Naive thymus-derived CD8-positive, alpha-beta T cell (primary cell): ENCODE measurements at places on chromosomes 6 and 20. TPM values are rescaled to one million over a fixed set of nuclear protein-coding genes. Genes with fewer than 3 reads are reported as not detected.

FHL5 gene
- not detected for total RNA-seq

SPATS1 gene
- not detected for total RNA-seq

EYA2 gene
- not detected for total RNA-seq

ENPP4 gene
- 12.3 TPM for total RNA-seq

DNA sequence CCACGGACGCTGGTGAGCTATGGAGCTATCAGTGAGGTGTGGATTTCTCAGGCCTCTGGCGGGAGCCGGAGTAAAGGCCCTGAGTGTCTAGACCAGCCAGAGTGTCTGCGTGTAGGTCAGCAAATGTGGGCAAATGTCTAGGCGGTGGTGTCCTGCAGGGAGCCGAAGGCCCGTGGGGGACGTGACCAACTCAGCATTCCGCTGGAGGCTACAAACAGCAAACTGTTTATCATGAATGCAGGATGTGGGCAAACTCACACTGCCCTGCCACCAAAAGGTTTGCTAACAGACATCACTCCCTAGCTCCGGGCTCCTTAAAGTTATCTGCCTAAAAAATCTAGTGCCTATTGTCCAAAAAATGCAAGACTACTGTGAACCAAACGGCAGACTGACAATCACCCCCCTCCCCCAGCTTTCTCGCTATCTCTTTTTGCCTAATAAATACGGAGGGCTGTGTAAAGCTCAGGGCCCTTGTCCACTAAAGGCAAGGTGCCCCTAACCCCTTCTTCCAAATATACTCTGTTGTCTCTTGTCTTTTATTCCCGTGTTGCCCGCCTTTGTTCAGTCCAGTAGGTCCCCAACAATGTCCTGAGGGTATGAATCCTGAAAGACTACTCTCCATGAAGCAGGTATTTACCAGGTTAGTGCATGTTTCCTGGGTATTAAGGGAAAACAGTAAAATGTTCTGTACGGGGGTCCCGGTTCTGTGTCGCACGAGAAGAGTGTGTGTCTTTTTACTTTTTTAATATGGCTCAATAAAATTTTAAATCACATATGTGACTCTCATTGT is 29.0 kb upstream of the AFDN start:
- no peak overlapping the region for H3K27ac ChIP-seq
- peaks cover 56% of the 10 kb centered on the region for H3K27me3 ChIP-seq
- H3K4me1 ChIP-seq = peaks cover 4% of the 10 kb centered on the region

DNA sequence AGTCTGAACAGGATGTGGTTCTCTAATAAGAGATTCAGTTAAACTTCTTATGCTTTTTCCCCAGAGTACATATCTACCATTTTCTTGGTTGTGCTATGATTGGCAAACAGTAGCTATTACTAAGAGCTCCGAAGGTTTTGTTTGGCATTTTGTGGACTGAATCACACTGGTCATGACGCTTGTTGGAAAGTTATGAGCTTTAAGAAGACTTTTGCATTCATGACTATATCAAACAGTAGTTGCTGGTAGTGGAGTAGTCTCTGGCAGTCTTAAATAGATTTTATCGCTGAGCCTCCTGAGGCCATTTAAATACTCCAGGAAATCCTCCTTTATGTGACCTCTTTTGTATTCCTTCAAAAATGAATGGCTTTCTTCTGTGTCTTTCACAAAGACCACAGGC is 40.8 kb downstream of the CCDC170 start:
- DNase-seq = no peak
- H3K36me3 ChIP-seq = peaks cover 8% of the 10 kb centered on the region
- H3K27ac ChIP-seq = no peak overlapping the region
- H3K4me1 ChIP-seq = no peaks in the 10 kb centered on the region
- H3K4me3 ChIP-seq = no peak overlapping the region
- H3K27me3 ChIP-seq = peaks cover 4% of the 10 kb centered on the region

GRCh38 chr6:85049282-85049681 is 284.9 kb upstream of the TBX18 start:
- no peaks in the 10 kb centered on the region for H3K36me3 ChIP-seq
- no peak overlapping the region for H3K4me3 ChIP-seq
- no peak for DNase-seq
- no peak overlapping the region for H3K27ac ChIP-seq
- no peaks in the 10 kb centered on the region for H3K27me3 ChIP-seq

DNA sequence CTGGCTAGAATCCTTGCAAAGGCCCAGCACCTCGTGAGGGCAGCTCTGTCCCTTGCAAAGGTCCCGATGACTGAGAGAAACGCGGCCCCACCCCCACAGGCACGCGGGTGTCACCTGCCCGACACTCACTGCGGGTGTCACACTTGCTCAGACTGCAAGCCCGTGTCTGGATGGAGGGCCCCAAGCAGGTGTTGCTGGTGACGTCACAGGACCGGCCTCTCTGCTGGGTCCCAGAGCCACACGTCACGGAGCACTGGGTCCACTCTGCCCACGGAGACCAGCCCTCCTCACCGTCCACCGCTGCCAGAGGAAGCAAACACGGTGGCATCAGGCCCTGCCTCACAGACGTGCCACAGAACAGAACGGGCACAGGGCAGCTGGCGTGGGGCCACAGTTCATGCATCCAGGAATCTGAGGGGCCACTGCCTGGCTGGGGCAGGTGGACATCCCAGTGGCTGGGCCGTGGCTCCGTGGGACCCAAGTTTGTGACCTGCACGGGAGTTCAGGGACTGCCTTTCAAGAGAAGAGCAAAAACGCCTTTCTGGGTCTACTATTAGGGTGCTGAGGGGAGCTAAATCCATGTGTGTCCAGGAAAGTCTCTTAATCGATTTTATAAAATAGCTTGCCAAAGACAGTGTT is 16.0 kb downstream of the THBS2 start:
- no peak overlapping the region for H3K27ac ChIP-seq
- no peaks in the 10 kb centered on the region for H3K4me1 ChIP-seq
- no peak for DNase-seq
- peaks cover 26% of the 10 kb centered on the region for H3K27me3 ChIP-seq
- no peak overlapping the region for H3K4me3 ChIP-seq

DNA sequence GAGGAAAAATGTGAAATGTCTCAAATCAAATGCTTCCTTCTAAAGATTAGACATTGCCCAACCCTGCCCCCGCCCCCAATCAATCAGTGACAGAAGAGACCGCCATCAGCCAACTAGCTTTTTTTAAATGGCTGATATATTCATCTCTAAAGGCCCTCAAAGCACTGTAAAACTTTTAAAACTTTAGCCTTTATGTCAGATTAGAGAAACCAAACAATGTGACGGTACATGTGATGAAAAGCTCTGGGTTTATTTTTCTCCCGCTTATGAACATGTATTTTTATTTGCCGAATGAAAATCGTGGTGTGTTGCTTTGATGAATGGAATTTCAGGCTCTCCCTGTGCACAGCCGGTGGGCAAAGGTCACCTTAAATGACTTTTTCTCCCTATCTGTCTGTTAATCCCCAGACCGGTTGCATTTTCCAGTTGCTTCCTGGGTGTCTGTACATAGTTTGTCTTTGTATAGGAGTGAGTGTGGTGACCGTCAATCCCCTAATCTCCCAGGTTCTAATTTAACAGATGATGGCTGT is 38.5 kb downstream of the TBC1D7 start:
- H3K4me1 ChIP-seq = peaks cover 17% of the 10 kb centered on the region
- H3K4me3 ChIP-seq = no peak overlapping the region
- peaks cover 36% of the 10 kb centered on the region for H3K36me3 ChIP-seq
- DNase-seq = no peak
- H3K27me3 ChIP-seq = no peaks in the 10 kb centered on the region

- H3K4me3 ChIP-seq = no peak overlapping the region
- H3K27me3 ChIP-seq = peaks cover 26% of the 10 kb centered on the region
- H3K4me1 ChIP-seq = no peaks in the 10 kb centered on the region
- H3K36me3 ChIP-seq = peaks cover 5% of the 10 kb centered on the region
- no peak overlapping the region for H3K27ac ChIP-seq
- DNase-seq = no peak
Observed at GRCh38 chr6:131754088-131754487, 43.3 kb upstream of the CTAGE9 start.

DNA sequence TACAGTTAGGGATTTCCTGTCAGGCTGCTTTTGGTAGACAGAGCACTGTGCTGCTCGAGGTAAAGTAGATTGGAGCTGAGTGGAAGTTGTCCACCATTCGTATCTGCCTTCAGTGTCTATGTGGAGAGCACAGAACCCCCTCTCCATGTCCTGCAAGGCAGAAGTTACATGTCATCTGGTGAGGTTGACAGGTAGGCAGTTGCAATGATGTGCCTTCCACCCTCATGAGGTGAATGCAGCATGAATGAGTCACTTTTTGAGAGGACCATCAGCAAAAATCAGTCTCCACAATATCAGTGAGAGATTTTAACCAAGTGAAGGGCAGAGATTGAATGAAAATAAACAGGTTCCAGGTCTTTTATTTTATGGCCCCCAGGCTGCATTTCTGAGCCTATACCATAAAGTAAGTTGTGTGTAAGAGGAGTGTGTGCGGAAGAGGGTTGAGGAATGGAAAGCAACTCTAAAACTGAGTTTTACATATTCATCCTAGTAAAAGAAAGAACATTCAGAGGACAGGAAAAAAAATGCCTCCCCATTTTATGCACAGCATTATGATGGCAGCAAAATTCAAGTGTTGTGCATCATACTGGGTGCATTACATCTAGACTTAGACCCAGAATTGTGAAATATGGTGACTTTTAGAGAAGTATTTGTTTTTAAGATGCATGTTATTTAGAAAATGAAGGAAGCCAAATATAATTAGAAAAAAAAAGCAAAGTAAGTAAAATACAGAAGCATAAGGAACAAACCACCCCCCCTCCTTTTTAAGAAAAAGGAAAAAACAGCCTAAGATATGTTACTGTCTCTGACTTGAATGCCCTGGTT is 15.8 kb downstream of the TRAPPC3L start:
- H3K4me1 ChIP-seq = no peaks in the 10 kb centered on the region
- DNase-seq = no peak
- H3K36me3 ChIP-seq = no peaks in the 10 kb centered on the region

GRCh38 chr20:46930640-46931339 is 36.1 kb downstream of the EYA2 start:
- no peaks in the 10 kb centered on the region for H3K4me1 ChIP-seq
- no peak overlapping the region for H3K4me3 ChIP-seq
- no peak overlapping the region for H3K27ac ChIP-seq
- no peaks in the 10 kb centered on the region for H3K36me3 ChIP-seq
- H3K27me3 ChIP-seq = peaks cover 11% of the 10 kb centered on the region

GRCh38 chr6:81999270-81999669 is 246.8 kb upstream of the TENT5A start:
- no peak overlapping the region for H3K4me3 ChIP-seq
- no peaks in the 10 kb centered on the region for H3K4me1 ChIP-seq
- DNase-seq = no peak
- no peaks in the 10 kb centered on the region for H3K27me3 ChIP-seq
